Stimulated activated CD4-positive, alpha-beta T cell treated with anti-CD3 and anti-CD28 coated beads, Interleukin-1b, Interleukin-23, amount 100 ng/mL, for 1 hour (primary cell): ENCODE measurements at places on chromosomes 16 and 17.

- DNase-seq, result peak; percentile 30
These were observed 3.2 kb downstream of the ACSF3 start for GRCh38 chr16:89096768-89097391.

- no peak for DNase-seq
These were observed 113.9 kb upstream of the ADAMTS18 start for GRCh38 chr16:77548766-77549165.

DNA sequence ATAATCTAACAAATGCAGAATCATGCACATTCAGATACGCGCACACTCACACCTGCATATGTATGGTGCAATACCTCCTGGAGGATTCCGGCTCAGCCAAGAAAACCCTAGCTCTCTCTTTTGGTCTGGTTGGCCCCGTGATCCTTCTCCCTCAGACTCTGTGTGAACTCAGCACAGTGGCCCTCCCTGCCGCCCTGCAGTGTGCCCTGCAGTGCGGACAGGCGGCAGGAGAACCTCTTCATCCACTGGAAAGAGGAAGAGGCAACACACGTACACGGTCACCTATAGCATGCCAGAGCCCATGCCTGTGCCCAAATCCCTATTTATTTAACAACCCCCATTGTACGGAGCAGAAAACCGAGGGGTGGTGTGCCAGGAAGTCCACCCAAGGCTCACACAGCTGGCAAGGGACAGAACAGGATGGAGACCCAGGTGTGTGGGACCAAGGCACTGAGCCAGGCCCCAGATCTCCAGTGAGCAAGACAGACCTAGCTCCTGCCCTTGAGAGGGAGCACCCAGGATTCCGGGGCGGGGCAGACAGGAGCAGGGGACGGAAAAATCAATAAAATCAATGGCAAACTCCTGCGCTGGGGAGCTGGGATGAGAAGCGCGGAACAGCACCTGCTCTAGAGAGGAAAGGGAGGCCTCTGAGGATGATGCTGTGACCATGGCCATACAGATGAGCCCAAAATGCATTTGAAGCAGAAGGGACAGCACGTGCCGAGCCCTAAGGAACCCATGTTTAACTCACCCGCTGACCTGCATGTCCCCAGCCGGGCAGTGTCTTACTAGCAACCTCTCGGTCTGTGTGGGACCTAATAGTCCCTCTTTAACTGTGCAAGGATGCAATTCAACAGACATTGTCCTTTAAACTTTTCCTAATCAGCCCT is 54.7 kb upstream of the CIBAR2 start:
- DNase-seq, result no peak

DNA sequence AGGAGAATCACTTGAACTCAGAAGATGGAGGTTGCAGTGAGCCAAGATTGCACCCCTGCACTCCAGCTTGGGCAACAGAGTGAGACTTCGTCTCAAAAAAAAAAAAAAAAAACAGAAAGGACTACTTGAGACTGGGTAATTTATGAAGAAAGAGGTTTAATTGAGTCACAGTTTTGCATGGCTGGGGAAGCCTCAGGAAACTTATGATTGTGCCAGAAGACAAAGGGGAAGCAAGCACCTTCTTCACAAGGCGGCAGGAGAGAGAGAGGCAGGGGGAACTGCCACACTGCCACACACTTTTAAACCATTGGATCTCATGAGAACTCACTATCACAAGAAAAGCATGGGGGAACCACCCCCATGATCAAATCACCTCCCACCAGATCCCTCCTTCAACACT is 9.0 kb upstream of the MILR1 start:
- no peak for DNase-seq

DNA sequence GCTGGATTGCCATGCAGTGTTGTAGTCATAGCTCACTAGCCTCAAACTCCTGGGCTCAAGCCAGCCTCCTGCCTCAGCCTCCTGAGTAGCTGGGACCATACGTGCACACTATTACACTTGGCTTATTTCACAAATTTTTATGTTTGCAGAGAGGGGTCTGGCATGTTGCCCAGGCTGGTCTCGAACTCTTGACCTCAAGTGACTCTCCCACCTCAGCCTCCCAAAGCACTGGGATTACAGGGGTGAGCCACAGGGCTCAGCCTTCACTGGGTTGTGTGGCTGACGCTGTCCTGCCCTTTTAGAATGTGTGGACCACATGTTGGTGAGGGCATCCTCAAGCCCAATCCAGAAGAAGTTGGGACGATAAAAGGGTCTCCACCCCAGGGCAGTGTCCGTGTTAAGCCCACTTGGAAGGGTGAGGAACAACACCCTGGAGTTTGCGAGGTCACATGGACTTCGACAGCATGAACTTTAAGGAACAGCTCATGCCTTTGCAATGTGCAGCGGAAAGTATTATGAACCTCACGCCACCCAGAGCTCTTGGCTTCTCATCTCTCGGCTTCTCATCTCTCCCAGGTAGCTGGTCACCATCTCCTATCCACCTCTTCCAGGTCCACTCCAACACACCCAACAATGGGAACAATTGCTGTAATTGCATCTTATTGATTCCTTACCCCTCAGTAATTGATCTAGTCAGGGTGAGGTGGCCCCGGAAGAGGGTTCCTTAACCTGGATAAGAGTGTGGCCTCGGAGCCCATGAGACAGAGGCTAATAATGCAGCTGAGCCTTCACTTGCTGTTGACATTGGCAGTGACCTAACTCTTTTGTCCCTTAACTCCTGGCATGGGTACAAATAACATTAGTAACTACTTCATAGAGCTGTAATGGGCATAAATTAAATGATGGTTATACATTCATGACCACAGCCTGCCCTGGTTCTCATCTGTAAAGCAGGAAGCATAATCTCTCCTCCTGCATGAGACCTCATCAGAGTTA is 6.7 kb downstream of the FOXL1 start:
- DNase-seq, result no peak

DNA sequence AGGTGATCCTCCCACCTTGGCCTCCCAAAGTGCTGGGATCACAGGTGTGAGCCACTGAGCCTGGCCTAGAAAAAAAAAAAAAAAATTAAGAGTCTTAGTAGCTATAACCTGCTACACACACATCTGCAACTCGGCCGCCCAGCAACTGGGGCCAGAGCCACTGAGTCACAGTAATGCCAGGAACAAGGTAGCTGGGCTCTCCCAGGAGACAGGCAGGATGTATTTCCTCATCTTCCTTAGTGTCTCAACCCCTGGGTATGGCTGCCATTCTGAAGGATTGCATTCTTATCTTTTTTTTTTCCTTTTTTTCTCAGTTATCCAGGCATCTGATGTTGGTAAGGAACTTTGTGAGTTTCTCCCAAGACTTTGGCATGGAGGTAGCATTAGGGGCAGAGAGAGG is 7.1 kb upstream of the PSMD3 start:
- no peak for DNase-seq

GRCh38 chr17:73105431-73105830 is 12.9 kb upstream of the SLC39A11 start:
- DNase-seq, result no peak

DNA sequence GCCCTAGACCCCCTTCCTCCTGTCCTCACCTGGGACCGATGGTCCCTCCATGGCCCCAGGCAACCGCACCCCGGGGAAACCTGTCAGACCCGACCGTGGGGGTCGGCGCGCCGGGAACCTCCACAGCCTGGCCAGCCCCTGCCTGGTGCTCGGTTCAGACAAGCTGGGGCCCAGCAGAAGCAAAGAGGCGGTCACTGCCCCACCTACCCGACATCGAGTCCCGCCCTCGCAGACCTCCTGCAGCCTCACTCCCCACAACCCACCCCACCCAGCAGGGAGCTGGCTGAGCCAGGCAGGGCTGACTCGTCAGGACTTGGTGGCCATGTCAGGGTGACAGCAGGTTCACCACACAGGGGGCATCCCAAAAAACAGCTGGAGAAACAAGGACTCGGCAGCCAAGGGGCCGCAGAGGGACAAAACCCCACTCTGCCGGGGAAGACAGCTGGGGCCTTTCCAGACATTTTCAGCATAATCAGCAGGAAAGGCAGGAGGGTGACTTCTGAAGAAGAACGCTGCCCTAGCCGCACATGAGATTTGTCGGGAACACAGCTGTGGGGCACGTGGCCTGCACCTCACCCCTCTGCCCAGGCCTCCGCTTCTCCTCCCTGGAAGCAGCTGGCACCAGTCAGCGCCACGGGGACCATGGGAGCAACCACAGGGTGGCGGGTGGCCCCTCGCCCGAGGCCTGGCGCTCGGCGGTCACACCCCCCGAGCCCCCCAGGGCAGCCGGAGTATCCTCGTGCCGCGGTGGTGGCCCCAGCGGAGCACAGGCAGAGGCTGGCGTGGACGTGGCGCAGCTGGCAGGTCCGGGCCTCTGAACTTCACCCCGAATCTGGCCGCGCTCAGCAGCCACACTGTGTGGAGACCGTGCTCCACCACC is 22.9 kb downstream of the GNPTG start:
- no peak for DNase-seq

GRCh38 chr17:50430821-50431618 is 5.0 kb downstream of the ACSF2 start:
- no peak for DNase-seq

- DNase-seq, result no peak
These were observed 401 bp downstream of the NXN start for GRCh38 chr17:979212-979538.

- DNase-seq, result no peak
These were observed 2046.8 kb downstream of the TP53TG3F start for GRCh38 chr16:35506018-35506897.

GRCh38 chr16:8935989-8936388 is 27.7 kb downstream of the USP7 start:
- no peak for DNase-seq

GRCh38 chr17:20214794-20215193 is 205.6 kb downstream of the SPECC1 start:
- no peak for DNase-seq

DNA sequence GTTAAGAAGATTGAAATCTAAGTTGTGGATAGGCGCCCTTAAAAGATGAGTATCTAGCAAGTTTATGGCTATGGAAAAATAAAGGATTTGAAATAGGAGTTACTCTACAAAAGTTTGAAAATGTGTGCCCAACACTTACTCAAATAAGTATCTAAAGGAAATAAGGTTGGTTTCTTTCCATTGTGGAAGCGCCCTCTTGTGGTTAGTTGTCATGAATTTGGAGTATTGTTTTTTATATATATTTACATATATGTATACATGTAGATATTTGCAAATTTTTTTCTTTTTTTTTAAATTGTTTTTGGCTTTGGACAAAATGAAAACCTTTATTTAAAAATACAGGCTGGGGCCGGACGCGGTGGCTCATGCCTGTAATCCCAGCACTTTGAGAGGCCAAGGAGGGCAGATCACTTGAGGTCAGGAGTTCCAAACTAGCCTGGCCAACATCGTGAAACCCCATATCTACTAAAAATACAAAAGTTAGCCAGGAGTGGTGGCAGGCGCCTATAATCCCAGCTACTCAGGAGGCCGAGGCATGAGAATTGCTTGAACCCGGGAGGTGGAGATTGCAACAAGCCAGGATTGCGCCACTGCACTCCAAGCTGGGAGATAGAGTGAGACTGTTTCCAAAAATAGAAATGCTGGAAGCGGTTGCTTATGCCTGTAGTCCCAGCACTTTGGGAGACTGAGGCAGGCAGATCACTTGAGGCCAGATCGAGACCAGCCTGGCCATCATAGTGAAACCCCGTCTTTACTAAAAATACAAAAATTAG is 24.0 kb upstream of the VPS4A start:
- peak; percentile 27 for DNase-seq

DNA sequence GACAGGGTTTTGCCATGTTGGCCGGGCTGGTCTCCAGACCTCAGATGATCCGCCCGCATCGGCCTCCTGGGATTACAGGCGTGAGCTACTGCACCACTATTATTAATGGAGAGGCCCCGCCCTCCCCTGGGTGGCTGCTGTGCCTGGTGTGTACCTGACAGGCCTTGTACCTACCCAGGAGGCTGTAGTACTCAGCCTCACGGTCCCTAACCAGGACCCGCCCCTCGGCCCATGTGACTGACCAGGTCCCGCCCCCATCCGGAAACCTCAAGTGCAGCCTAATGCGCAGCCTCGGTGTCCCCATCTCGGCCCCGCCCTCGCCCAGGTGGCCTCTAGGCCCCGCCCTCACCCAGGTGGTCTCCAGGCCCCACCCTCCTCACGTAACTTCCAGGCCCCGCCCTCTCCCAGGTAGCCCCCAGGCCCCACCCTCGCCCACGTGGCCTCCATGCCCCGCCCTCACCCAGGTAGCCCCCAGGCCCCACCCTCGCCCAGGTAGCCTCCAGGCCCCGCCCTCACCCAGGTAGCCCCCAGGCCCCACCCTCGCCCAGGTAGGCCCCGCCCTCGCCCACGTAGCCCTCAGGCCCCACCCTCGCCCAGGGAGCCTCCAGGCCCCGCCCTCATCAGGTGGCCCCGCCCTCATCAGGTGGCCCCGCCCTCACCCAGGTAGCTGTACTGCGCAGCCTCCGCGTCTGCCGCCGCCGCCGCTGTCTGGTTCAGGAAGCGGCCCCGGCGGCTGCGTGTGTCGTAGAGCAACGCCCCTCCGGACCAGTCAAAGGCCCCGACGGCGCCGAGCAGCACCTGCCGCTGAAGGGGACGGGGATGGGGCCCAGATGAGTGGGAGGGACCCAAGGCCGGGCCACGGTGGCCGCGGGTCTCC is 31.0 kb downstream of the HASPIN start:
- DNase-seq, result peak; percentile 55

DNA sequence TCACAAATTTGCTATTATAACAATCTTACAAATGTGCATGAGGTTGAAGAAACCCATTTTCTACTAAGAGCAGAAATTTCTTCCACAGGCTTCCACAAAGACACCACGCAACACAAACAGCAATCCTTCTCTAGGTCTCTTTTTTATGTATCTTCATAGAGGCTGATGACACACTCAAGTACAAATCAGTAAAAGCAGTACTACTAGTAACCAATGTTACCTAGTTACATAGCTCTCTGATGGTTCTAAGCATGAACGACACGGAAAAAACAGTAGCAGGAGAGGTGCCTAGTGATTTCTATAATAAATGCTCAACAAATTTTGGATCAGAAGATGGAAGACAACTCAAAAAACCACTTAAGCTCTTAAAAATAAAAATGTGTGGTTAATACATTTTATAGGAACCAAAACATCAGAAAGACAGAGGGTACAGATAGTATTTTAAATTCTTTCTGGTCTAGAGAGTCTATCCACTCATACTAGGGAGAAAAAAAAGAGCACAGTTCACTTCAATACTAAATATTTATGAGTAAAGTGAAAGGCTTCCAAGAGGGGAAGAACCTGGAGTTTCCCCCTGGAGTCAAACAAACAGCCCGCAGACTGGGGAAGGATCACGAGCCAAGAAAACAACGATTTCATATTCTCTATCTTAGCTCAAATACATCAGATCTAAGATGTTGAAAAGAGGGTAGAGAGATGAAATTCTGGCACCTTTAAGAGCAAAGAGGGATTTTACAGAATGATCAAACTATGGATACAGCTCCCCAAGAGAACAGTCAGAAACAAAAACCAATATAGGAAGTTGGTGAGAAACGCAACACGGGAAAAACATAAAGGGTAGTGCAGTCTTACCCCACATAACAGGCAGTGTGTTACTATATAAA is 40.2 kb downstream of the SMG6 start:
- DNase-seq, result no peak

DNA sequence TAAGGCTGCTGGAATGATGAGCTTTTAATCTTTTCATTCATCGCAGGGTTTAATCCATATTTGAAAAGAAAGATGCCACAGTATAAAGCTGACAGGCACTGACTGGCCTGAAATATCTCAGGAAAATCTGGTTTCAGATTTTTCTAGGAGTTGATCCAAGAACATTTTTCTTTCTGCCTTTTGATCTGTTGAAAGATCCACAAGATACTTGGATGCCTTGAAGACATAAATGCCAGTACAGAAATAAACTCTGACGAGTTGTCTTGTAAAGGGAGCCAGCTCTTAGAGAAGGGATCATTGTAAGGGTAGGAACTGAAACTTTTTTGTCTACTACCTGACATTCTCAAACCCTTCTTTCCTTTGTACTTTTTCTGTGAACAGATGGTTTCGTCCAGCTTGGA is 25.4 kb upstream of the KRT20 start:
- DNase-seq, result no peak

GRCh38 chr17:33288954-33289353 is 4.1 kb downstream of the ASIC2 start:
- DNase-seq, result no peak
